Central memory CD8-positive, alpha-beta T cell (primary cell): ENCODE measurements at places on chromosomes 6 and 20.

GRCh38 chr6:33633462-33634158 lies 12.5 kb downstream of the ITPR3 start:
- DNase-seq, result no peak
- peak overlapping the region; percentile 92 for H3K4me3 ChIP-seq
- no peaks in the 10 kb centered on the region for H3K27me3 ChIP-seq
- peaks cover 62% of the 10 kb centered on the region for H3K4me1 ChIP-seq

DNA sequence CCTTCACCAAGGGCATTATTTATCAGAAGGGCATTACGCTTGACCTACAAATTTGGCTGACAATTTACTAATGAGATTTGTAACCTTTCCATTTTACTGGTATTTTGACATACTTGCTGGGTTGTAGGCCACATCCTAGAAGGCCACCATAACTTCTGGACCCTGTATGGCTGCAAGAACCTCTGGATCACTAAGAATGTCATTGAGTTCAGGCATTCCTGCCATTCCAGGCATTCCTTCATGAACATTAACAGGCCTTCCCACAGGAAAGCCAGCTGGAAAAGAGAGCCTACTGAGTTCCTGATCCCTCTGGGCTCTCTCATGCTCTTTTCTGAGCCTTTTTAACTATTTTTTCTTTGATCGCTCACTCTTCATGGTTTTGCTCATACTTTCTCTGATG lies 28.4 kb upstream of the SLC35A1 start:
- H3K36me3 ChIP-seq, result no peaks in the 10 kb centered on the region
- DNase-seq, result no peak
- H3K27me3 ChIP-seq, result peaks cover 64% of the 10 kb centered on the region
- H3K4me1 ChIP-seq, result no peaks in the 10 kb centered on the region

- peaks cover 61% of the 10 kb centered on the region for H3K27me3 ChIP-seq
- H3K36me3 ChIP-seq, result no peaks in the 10 kb centered on the region
- no peaks in the 10 kb centered on the region for H3K4me1 ChIP-seq
- H3K4me3 ChIP-seq, result no peak overlapping the region
- DNase-seq, result no peak
Observed at GRCh38 chr6:32369660-32370059, 2.0 kb downstream of the TSBP1 start.

DNA sequence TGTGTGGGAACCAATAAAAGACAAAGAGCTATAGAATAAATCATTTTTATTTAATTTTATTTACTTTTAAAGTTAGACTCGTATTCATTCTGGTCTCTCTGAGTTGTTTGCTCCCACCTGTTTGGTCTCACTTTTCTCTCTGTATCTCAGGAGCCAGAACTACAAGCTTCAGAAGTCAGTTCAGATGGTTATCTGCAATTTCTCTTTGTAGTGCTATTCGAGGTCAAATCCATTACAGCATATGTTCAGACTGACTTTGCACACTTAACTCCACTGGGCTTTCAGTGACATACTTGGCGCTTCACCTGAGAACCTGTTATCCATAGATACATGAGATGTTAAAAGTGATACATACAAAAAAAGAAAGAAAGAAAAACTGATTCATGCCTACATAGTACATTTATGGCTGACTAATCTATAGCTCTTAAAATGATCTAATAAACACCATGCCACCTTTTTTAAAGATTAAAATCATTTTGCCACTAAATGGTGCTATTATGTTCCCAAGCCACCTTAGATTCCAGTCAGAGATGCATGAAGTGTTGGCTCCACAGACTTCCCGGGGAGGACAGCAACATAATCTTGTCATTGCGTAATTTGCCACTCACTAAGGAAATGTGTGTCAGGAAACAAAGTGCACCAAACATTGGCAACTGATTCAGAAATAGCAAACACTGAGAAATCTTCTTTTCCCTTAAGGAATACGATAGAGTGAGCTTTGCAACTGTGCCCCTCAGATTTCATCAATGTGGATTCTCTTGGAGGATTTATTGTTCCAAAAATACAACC lies 396.7 kb downstream of the HACE1 start:
- no peak overlapping the region for H3K27ac ChIP-seq
- DNase-seq, result no peak
- H3K4me3 ChIP-seq, result no peak overlapping the region

DNA sequence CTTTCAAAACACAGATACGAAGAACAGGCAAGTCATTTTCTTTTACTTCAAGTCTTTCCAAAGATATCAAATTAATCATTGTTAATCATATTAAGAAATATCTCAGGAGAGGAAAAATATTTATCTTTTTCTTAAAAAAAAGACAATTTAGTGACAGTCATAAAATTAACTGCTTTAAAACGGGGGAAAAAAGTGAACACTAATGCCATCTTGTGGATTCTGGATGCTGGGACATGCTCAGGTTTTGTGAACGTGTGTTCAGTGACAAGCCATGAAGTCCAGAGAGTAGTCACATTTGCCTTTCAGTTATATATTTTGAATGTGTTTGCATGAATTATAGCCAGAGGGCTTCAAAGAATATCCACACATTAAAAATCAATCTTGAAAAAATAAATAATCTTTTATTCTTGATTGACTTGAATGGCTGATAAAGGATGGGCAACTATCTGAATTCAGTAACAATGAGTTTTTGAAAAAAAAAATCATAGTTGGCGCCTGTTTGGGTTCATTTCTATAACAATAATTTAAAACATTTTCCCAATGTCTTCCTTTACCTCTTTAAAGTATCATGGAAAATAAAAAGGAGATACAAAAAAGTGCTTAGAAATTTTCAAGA lies 74.7 kb upstream of the NOX3 start:
- DNase-seq, result no peak
- no peaks in the 10 kb centered on the region for H3K4me1 ChIP-seq
- H3K36me3 ChIP-seq, result no peaks in the 10 kb centered on the region
- no peak overlapping the region for H3K4me3 ChIP-seq
- H3K27me3 ChIP-seq, result no peaks in the 10 kb centered on the region

- H3K36me3 ChIP-seq, result peaks cover 17% of the 10 kb centered on the region
- no peak overlapping the region for H3K27ac ChIP-seq
- DNase-seq, result no peak
- no peaks in the 10 kb centered on the region for H3K27me3 ChIP-seq
- H3K4me1 ChIP-seq, result no peaks in the 10 kb centered on the region
- no peak overlapping the region for H3K4me3 ChIP-seq
Observed at GRCh38 chr20:34642009-34642408, 34.9 kb downstream of the PIGU start.

DNA sequence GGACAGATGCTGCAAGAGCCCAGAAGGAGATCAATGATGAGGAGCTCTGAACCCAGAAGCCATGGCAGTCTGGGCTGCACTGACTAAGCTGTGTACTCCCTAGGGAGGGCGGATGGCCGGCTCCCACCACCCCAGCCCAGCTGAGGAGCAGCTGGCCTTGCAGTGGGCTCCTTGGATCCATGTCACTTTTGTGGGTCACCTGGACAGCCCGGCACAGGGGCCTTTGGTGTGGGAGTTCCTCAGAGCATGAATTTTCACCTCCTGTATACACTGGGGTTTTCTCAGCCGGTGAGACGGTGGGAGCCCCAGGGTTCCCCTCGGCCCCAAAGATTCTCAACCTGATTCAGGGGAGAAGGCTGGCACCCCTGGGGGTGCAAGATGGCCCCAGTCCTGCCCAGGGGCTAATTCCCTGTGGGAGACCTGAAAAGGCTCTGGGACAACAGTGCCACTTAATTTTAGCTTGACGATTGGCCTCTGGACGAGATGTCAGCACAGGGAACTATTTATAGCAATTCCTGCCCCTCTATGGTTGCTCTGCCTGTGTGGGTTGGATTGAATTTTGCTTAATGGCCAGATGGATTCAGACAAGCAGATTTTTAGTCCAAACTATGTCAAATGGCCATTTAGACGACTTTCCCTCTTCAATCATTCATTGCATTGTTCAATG lies 121.6 kb upstream of the PMEPA1 start:
- no peaks in the 10 kb centered on the region for H3K27me3 ChIP-seq
- H3K27ac ChIP-seq, result no peak overlapping the region
- no peak for DNase-seq

GRCh38 chr6:96621983-96622382 lies 59.1 kb downstream of the FHL5 start:
- no peaks in the 10 kb centered on the region for H3K36me3 ChIP-seq
- H3K27me3 ChIP-seq, result peaks cover 48% of the 10 kb centered on the region
- H3K4me1 ChIP-seq, result no peaks in the 10 kb centered on the region
- no peak overlapping the region for H3K27ac ChIP-seq

- H3K36me3 ChIP-seq, result peaks cover 8% of the 10 kb centered on the region
- no peak overlapping the region for H3K4me3 ChIP-seq
- no peak overlapping the region for H3K27ac ChIP-seq
- peaks cover 40% of the 10 kb centered on the region for H3K4me1 ChIP-seq
Observed at GRCh38 chr6:170151321-170151771, 139.5 kb downstream of the DLL1 start.

GRCh38 chr6:1043458-1043836 lies 268.5 kb upstream of the FOXQ1 start:
- no peak overlapping the region for H3K27ac ChIP-seq
- H3K4me3 ChIP-seq, result no peak overlapping the region
- DNase-seq, result no peak
- H3K27me3 ChIP-seq, result peaks cover 81% of the 10 kb centered on the region
- no peaks in the 10 kb centered on the region for H3K36me3 ChIP-seq

GRCh38 chr6:126075335-126076071 lies 89.2 kb downstream of the TRMT11 start:
- no peaks in the 10 kb centered on the region for H3K4me1 ChIP-seq
- H3K36me3 ChIP-seq, result no peaks in the 10 kb centered on the region
- no peaks in the 10 kb centered on the region for H3K27me3 ChIP-seq
- no peak for DNase-seq
- no peak overlapping the region for H3K27ac ChIP-seq
- no peak overlapping the region for H3K4me3 ChIP-seq

- no peak overlapping the region for H3K27ac ChIP-seq
- H3K36me3 ChIP-seq, result peaks cover 4% of the 10 kb centered on the region
- no peaks in the 10 kb centered on the region for H3K27me3 ChIP-seq
- H3K4me1 ChIP-seq, result peaks cover 25% of the 10 kb centered on the region
Observed at GRCh38 chr6:41584668-41585205, 38.6 kb downstream of the FOXP4 start.

DNA sequence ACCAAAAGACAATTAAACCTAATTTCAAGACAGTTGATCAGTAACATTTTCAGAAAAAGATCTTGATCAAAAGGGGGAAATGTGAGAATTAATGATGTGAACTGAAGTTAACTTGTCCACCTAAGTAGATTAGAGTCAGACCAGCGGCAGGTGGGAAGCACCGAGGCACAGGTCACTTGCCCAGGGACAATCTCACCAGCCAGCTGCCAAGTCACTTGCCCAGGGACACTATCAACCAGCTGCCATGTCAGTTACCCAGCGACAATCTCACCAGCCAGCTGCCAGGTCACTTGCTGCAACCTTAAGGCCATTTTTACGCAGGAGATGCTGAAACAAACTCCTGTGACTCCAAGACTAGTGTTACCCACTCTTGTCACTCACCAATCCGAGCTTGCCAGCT lies 187.6 kb upstream of the THBS2 start:
- peaks cover 47% of the 10 kb centered on the region for H3K27me3 ChIP-seq
- H3K27ac ChIP-seq, result no peak overlapping the region
- no peaks in the 10 kb centered on the region for H3K4me1 ChIP-seq
- H3K4me3 ChIP-seq, result no peak overlapping the region
- H3K36me3 ChIP-seq, result no peaks in the 10 kb centered on the region
